ENCODE measurements at places on chromosomes 2 and 18. TPM values are rescaled to one million over a fixed set of nuclear protein-coding genes. Genes with fewer than 3 reads are reported as not detected.

DNA sequence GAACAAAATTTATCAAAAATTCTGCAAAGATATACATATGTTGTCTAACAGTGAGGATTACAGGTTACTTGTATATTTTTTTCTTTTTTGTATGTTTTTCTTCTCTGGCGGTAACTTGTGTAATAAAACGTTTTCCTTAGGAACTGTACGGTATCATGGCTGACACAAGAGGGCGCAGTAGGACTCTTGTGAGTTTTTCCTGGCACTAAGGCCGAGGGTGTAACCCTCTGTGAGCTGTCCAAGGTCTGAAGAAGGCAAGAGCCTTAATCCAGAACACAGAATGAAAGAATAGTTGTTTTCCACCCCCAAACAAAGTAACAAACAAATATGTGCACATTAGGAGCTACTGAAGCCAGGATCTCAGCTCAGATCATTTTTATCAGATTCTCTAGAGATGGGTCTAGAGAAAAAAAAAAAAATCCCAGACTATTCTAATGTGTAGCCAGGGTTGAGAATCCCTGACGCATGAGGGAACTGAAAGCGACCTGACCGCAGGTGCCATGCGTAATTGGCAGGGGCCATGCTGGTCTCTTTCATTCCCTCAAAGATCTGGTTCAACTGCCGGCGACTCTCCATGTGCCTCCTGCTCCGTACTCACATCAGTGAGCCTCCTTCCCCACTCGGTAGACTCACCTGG, 27.0 kb downstream of the TMEM200C start:
- no peak overlapping the region for H3K4me3 ChIP-seq
- no peaks in the 10 kb centered on the region for H3K27me3 ChIP-seq
- DNase-seq = peak; percentile 66
- H3K36me3 ChIP-seq = no peaks in the 10 kb centered on the region
- H3K27ac ChIP-seq = no peak overlapping the region

DNA sequence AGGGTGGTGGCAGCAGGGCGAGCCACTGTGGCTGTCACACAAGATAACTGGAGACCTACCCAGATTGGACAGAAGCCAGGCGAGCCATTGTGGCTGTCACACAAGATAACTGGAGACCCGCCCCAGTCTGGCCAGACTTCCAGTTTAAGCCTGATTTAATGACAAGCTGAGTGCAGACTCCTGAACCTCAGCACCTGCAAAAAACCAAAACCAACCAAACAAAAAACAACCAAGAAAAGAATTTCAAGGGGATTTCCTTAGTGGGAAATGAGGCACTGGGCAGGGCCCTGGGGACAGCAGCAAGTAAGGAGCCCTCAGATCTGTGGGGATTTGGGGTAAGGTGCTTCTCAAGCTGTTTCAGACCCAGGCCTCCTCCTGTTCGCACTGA, 95.2 kb upstream of the BOD1L2 start:
- DNase-seq = peak; percentile 94
- H3K4me3 ChIP-seq = no peak overlapping the region
- peaks cover 3% of the 10 kb centered on the region for H3K4me1 ChIP-seq
- H3K36me3 ChIP-seq = no peaks in the 10 kb centered on the region

DNA sequence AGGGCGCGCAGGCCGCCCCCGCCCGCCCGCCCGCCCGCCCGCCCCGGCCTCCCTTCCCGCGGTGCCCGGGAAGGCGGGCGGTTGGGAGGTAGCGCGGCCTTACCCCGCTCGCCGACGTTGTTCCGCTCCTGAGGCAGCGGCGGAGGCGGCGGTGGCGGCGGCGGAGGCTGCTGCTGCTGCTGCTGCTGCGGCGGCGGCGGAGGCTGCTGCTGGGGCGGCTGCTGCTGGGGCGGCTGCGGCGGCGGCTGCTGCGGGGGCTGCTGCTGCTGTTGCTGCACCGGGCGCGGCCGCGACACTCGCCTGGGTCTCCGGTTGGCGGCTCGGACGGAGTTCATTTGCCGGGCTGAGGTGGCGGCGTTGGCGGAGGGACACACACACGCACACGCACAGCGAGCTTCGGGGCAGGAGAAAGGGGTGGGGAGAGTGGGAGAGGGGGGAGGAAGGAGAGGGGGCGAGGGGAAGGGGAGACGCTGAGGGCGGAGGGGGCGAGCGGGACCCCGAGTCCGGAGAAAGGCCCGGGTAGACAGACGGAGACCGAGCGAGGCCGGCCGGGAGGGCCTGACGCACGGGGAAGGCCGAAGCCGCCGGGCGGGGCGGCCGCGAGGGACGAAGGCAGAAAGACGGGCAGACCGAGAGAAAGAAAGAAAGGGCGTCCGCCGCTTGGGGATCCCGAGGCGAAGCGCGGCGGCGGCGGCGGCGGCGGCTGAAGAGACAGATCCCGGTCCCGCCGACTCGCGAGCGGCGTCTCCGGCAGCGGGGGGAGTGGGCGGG, 727 bp downstream of the FBXO11 start:
- H3K27me3 ChIP-seq = no peaks in the 10 kb centered on the region
- H3K27ac ChIP-seq = peak overlapping the region; percentile 99
- no peaks in the 10 kb centered on the region for H3K4me1 ChIP-seq
- peak overlapping the region; percentile 77 for H3K4me3 ChIP-seq
- H3K36me3 ChIP-seq = no peaks in the 10 kb centered on the region

DNA sequence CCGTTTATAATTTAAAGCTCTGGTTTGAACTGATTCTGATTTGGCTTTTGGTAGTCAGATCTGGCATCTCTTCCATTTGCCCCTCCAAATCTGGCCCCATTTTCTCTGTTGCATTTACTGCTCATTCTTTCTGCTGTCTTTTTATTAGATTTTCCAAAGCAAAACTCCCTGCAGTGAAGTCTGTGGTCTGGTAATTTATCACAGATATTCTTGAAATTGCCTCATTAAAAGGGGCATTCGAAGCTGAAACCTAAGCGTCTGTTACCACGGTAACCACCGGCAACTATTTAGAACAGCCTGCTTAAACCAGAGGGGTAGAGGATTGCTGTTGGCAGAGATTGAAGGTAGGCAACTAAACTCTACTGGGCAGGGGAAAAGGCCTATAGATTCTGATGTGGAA, 111.5 kb upstream of the UPP2 start:
- H3K4me3 ChIP-seq = no peak overlapping the region
- H3K4me1 ChIP-seq = no peaks in the 10 kb centered on the region
- no peaks in the 10 kb centered on the region for H3K36me3 ChIP-seq
- H3K27me3 ChIP-seq = no peaks in the 10 kb centered on the region
- no peak overlapping the region for H3K27ac ChIP-seq

FARSB gene
- total RNA-seq = 34.6 TPM

POTEI gene
- total RNA-seq = 0.11 TPM

GRCh38 chr2:158762336-158762735, 32.8 kb upstream of the DAPL1 start:
- no peaks in the 10 kb centered on the region for H3K27me3 ChIP-seq
- no peak for DNase-seq
- no peaks in the 10 kb centered on the region for H3K36me3 ChIP-seq
- no peak overlapping the region for H3K4me3 ChIP-seq

GRCh38 chr2:237774811-237775553, 23.6 kb upstream of the RBM44 start:
- no peak overlapping the region for H3K27ac ChIP-seq
- H3K27me3 ChIP-seq = no peaks in the 10 kb centered on the region
- DNase-seq = peak; percentile 72
- no peaks in the 10 kb centered on the region for H3K36me3 ChIP-seq

GRCh38 chr18:24051031-24051947, 36.7 kb downstream of the TTC39C start:
- no peaks in the 10 kb centered on the region for H3K36me3 ChIP-seq
- H3K4me3 ChIP-seq = no peak overlapping the region
- no peaks in the 10 kb centered on the region for H3K4me1 ChIP-seq
- H3K27ac ChIP-seq = no peak overlapping the region
- no peak for DNase-seq

LBH gene
- 16.1 TPM for total RNA-seq

DSG1 gene
- not detected for total RNA-seq

DNA sequence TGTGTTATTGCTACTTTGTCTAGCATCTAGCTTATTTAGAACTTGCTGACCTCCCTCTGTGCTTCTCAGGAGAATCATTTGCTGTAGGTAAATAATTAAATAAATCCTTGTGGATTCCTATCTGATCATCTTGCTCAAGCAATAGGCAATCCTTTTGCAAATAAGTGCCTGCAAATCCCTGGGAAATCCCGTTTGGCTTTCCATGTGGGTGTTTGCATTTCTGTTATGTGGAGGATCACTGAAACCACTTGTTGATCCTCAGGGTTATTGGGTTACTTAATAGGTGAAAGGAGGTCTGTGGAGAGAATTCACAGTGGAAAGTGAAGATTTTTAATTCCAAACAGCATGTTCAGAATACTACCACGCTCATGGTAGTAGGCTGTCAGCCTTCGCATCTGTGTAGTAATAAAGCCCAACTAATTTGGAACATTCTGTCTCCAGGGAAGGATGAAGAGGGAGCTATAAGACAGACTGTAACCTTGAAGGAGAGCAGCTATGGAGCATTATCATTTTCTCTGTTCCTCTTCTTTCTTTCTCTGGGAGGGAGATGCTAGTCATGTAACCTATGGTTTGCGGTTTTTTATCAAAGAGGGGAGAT, 72.5 kb downstream of the GULP1 start:
- H3K36me3 ChIP-seq = no peaks in the 10 kb centered on the region
- no peaks in the 10 kb centered on the region for H3K4me1 ChIP-seq
- H3K4me3 ChIP-seq = no peak overlapping the region
- H3K27me3 ChIP-seq = no peaks in the 10 kb centered on the region
- no peak overlapping the region for H3K27ac ChIP-seq

- no peak for DNase-seq
- H3K27me3 ChIP-seq = no peaks in the 10 kb centered on the region
- no peaks in the 10 kb centered on the region for H3K4me1 ChIP-seq
- no peak overlapping the region for H3K27ac ChIP-seq
Observed at GRCh38 chr2:221399183-221399582, 172.9 kb downstream of the EPHA4 start.

VIL1 gene
- 634 TPM for total RNA-seq

DNA sequence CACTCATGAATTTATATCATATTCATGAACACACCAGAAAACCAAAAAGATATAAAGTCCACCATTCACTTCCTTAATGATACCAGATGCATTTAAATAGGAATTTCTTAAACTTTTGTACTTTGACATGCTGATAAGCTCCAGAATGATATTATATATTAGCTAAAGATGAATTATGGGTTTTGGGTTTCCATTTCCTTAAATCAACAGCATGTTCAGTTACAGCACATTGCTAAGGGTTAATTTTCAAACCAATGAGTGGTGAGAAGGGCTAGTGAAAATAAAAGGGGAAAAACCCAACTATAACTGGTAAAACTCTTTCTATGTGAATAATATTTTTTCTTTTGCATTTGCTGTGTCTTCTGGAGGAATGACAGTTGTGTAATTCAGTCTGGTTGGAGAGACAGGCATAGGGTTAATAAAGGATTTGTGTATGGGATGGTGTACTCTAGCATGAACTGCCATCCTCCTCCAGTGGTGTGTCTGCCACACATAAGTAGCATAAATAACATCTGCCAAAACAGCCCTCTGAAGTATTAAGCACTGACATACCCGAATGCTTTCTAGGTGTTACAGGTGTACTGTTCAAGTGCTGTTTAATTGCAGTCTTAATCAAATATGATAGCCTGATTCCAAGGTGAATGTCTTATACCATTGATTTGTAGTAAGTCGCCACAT, 19.3 kb upstream of the CPS1 start:
- no peak for DNase-seq
- no peaks in the 10 kb centered on the region for H3K36me3 ChIP-seq
- no peak overlapping the region for H3K4me3 ChIP-seq

CHCHD5 gene
- 39.5 TPM for total RNA-seq

LTBP1 gene
- total RNA-seq = 23.1 TPM

- H3K27me3 ChIP-seq = no peaks in the 10 kb centered on the region
- no peaks in the 10 kb centered on the region for H3K36me3 ChIP-seq
- DNase-seq = no peak
- no peaks in the 10 kb centered on the region for H3K4me1 ChIP-seq
- H3K4me3 ChIP-seq = no peak overlapping the region
- no peak overlapping the region for H3K27ac ChIP-seq
Observed at GRCh38 chr2:71603311-71603811, 150.0 kb downstream of the DYSF start.

SP5 gene
- total RNA-seq = 1.2 TPM

Measured in colonic mucosa (tissue), 4 donors.